Glomerular endothelial cell (primary cell): ENCODE measurements at places on chromosomes 3 and 15. TPM values are rescaled to one million over a fixed set of nuclear protein-coding genes. Genes with fewer than 3 reads are reported as not detected.
A peak's percentile ranks its signal among the peaks of the same experiment; 100 is the strongest.

GRCh38 chr15:68051109-68051508 lies 3.0 kb upstream of the PIAS1 start:
- no peak for DNase-seq

GRCh38 chr3:13822871-13823585 lies 56.8 kb downstream of the WNT7A start:
- no peak for DNase-seq

DNA sequence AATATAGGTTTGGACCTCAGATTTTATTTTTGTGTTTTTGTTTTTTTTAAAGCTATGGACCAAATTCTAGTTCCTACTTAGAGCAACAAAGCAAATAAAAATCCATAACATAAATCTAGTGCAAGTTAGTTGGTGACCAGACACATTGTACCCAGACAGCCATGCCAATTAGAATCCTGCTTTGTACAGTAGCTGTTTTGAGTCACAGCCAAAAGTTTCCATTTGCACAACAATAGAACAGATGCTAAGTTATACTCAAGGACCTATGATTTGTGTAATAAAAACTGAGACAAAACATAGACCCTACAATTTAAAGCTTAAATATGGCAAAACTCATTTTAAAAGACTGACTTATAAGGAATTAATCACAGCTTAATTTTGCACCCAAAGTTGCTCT lies 513.1 kb upstream of the CBLB start:
- DNase-seq, result no peak

BUB1B gene
- total RNA-seq, result 14.0 and 15.2 TPM in 2 replicates

GRCh38 chr3:132006605-132007204 lies 28.1 kb downstream of the CPNE4 start:
- no peak for DNase-seq

GRCh38 chr3:111761309-111761795 lies 97.7 kb upstream of the PHLDB2 start:
- DNase-seq, result peak; percentile 33

ITGA11 gene
- total RNA-seq, result 50.8 and 54.2 TPM in 2 replicates

DNA sequence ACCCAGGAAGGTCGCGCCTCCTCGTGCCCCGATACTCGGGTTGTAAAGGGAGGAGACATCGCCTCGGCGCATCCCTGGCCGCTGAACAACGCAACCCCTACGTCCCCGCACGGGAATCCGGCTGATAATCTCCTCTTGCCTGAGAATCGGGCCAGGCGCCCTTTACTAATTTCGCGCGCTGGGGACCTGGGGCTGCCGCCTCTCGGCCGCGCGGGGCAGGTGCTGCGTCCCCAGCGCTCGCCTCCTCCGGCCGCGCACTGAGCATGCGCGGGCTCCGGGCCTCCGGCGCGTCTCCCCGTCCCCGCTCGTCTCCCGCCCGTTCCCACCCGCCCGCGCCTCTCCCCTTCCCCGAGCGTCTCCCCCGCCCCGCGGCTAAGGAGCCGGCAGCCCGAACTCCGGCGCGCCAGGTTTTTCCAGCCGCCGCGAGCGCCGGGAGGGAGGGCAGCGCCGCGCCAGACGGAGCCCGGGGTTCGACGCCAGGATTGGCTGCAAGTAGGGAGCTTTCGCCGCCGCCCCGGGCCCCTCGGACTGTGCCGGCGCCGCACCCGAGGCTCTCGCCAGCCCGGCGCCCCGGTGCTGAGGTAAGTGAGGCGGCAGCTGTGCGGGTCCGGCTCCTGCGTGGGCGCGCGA lies at the start of gene CNTN4:
CNTN4 (plus strand) TSS at position 469 of the 630 bp plus-strand sequence.
- no peak for DNase-seq

GRCh38 chr3:12197475-12197874 lies 38.8 kb upstream of the TIMP4 start:
- DNase-seq, result no peak

NIT2 gene
- total RNA-seq, result 16.9 and 20.3 TPM in 2 replicates

SLC2A2 gene
- total RNA-seq, result not detected in 2 replicates

GRCh38 chr3:197394464-197395321 lies 96.3 kb upstream of the DLG1 start:
- DNase-seq, result peak; percentile 29

DNA sequence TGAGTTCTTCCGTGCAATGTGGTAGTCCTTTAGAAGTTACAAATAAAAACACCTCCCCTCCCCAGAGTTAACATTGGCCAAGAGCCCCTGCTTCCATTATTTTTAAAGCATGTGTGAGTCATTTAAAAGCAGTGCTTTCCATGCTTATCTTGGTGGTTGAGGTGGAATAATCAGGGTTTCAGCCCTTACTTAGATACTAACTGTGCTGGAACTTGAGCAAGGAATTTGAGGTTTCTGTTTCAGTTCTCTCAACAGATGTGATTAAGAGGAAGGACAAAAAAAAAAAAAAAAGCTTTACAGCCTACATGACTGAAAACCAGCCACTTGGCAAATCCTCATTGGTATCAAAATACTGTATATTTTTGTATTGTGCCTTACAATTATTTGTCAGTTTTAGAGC lies 64.5 kb downstream of the CGNL1 start:
- no peak for DNase-seq

DNA sequence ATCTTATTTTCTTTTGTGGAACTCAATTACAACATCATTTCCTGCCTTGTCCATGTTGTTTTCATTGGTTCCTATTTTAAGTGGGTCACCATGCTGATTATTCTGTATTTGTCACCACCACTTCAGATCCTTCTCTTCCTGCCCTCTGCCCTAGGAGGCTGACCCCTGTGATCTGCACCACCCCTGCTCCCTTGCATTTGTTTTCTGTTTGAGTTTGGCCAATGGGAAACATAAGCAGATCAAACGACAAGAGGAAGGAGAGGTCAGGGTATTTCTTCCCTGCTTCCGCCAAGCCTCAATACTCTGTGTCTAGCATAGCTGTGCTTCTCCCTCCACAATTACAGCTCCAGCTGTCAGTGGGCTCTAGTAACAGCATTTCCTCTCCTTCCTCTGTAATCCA lies 71.6 kb downstream of the IMPG2 start:
- no peak for DNase-seq

- no peak for DNase-seq
Observed at GRCh38 chr3:4505688-4506558, 12.8 kb downstream of the ITPR1 start.

DNA sequence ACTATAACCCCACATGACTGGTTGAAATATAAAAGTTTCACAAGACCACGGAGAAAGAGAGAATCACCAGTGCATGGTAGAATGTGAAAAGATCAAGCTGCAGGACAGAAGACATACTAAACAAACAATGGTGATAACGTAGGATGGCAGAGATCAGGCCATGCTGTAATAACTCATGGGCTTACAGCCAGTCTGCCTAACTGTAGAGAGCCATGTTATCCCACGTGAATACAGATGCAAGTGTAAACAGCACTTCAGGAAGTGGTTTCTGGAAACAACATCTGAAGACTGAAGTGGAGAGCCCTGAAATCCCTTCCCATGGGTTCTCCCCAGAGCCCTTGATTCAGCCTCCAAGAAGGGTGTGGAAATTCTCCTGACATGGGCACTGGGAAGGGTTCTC lies 103.2 kb upstream of the SLCO2A1 start:
- no peak for DNase-seq

DNA sequence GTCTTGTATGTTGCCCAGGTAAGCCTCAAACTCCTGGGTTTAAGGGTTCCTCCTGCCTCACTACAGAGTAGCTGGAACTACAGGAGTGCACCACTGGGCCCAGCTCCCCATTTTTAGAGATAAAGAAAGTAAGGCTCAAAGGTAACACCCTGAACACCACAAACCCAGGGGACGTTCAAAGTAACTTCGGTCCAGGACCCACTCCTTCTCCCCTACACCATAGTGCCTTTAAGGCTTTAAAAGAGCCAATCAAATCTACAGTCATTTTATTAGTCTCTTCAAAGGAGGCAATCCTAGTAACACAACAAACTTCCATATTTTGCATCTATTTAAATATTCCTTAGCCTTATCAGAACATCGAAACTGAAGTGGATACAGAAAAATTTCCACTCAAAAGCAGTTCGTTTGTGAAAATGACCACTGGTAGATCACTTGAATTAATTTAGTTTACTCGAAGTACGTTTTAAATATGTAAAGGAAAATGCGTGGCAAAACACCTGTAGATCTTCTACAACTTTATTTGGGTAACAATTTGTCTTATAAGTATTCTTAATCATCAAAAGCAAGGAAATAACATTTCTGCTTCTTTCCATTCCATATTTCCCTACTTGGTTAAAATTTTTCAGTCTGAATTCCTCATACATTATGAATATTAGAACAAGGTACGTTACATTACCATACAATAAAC lies 1.8 kb downstream of the STAG1 start:
- DNase-seq, result no peak

RSRC1 gene
- total RNA-seq, result 18.3 and 26.9 TPM in 2 replicates

C2CD4B gene
- 94.0 and 176 TPM in 2 replicates for total RNA-seq

- DNase-seq, result no peak
Observed at GRCh38 chr3:194554473-194555123, 67.8 kb upstream of the ATP13A3 start.

DNA sequence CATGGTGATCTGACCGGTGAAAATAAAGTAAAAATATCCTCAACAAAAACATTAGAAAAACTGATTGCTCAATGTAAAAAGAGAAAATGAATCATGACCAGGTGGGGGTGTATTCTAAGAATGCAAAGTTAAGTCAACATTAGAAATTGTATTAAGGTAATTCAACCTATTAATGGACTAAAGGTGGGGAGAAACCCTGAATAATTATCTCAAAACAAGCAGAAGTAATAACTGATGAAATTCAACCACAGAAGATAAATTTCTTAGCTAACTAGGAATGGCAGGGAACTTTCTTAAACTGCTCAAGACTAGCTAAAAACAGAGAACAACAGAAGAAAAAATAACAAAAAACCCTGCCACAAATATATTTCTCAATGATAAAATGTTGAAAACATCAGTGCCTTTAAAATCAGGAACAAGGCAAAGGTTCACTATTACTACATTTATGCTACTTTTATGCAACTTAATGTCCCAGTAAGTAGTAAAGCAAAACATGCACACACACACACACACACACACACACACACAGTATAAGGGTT lies 204.4 kb upstream of the THBS1 start:
- no peak for DNase-seq

DNA sequence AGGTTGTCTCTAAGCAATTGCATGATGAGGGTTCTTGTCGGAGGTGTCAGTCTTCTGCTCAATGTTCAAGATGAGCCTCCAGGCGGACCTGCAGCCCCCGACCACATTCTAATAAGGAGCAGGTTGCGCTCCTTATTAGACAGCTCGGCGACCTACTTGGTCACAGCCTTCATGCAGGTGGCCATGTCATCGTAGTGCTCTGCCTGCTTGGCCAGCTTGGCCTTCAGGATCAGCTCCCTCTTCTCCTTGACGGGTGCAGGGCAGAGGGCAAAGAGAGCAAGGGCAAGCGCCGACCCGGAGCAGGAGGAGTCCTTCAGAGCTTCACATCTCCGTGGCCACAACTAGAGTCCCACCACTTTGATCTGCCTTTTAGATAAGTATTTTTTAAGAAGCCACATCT lies 113.5 kb downstream of the RASA2 start:
- no peak for DNase-seq

MYO5C gene
- total RNA-seq, result 26.8 and 33.4 TPM in 2 replicates

DNA sequence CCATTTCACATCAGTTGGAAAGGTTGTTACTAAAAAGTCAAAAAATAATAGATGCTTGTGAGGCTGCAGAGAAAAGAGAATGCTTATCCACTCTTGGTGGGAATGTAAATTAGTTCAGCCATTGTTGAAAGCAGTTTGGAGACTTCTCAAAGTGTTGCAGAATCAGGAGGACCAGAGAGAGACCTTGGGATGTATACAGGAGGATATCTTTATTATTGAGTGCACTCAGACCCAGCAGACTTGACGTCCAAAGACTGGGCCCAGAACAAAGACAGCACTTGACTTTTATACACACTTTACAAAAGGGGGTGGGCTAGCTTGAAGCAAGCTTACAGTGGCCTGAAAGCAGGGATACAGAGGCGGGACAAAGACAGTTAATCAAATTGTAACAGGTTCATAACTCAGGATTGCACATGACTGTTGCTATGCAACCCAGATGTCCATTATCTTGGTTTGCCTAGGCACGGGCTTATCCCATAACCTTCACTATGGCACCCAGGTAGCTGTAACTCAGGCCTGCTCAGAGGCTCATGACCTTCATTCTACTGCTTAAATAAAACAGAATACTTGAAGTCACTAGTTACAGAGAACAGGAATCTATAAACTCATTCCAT lies 127.7 kb downstream of the SPATA16 start:
- no peak for DNase-seq

ACKR4 gene
- 0.58 and 0.64 TPM in 2 replicates for total RNA-seq

DNA sequence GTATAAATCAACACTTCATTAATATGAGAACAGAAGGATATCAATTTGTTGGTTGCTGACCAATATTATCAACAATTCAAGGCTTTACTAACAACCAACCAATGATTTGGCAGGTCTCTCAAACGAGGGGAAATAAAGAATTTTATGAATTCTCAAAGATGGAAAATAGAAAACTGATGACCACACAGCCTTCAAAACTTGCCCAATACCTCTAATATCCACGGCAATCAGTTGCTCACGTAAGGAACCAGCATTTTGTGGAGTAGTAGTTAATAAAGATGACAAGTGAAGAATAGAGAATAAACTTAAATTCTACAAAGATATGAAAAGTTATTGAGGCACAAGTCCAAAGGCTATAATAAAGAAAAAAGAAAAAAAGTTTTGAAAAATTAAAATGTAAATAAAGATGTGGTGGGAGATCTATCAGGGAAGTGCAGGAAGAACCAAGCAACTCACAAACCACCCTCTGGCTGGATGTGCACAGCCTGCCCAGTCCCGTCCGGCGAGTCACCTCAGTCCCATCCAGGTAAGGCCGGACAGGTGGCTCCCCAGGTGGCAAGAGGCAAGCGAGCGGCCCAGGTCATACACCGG lies 808 bp downstream of the GK5 start:
- no peak for DNase-seq

GRCh38 chr15:42623951-42624350 lies 48.5 kb downstream of the STARD9 start:
- DNase-seq, result no peak

GRCh38 chr3:115784739-115785536 lies 161.6 kb downstream of the GAP43 start:
- DNase-seq, result no peak

ALG1L2 gene
- not detected in 2 replicates for total RNA-seq

- DNase-seq, result no peak
Observed at GRCh38 chr3:33096093-33096868, 665 bp downstream of the GLB1 start.

SAXO2 gene
- total RNA-seq, result not detected in 2 replicates

- no peak for DNase-seq
Observed at GRCh38 chr15:86183596-86184491, 104.2 kb downstream of the AGBL1 start.

DNA sequence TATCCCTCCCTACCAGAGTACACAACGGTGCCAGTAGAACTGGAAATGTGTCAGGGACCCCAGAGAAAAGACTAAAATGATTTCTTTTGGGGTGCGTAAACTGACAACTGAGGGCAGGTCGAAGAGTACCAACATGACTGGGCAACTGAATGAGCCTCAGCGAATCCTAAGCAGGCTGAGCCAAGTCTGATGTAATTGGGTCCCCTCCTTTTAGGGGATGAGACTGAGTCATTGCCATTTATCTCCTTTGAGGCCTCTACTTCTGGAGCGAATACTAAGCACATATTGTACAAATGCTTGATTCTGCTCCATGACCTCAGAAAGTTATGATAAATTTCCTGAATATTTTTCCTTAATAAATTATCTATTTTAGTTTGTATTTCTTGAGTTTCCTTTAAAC lies 17.3 kb upstream of the GPR156 start:
- no peak for DNase-seq
